Stimulated activated CD4-positive, alpha-beta T cell treated with anti-CD3 and anti-CD28 coated beads, Interleukin-1b, Interleukin-23, amount 100 ng/mL, for 4 hours (primary cell): ENCODE measurements at places on chromosomes 1 and 21.

DNA sequence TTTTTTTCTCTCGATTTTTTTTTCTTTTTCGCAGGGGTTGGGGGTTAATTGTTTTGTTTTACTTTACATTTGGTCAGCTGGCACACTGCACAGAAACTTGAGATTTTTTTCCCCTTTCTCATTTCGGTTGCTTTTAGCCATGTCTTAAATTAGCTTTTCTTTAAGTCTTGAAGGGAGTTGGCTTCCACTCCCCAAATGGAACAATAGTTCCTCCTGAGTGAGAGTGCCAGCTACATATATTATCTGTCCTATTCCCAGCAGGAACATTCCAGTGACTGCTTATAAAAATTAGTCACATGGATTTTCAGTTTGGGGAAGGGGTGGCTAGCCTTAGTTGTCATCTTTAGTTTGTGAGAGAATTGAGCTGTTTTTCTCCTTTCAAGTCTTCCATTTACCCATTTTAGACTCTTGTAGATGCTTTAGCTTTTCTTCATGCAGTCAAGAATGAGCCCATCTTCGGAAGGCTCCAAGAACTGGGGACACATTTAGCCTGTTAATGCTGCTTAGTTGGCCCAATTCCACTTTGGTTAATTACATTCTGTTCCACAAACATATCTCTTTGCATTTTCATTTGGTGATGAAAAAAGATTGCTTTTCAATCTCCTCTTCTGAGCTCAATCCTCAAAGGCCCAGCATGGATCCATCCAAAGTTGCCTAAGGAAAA lies 510.1 kb upstream of the CXADR start:
- no peak for DNase-seq

- DNase-seq: no peak
Measured at GRCh38 chr1:15186846-15187151, 33.3 kb downstream of the TMEM51 start.

GRCh38 chr21:14591882-14592281 lies 45.8 kb upstream of the SAMSN1 start:
- no peak for DNase-seq

DNA sequence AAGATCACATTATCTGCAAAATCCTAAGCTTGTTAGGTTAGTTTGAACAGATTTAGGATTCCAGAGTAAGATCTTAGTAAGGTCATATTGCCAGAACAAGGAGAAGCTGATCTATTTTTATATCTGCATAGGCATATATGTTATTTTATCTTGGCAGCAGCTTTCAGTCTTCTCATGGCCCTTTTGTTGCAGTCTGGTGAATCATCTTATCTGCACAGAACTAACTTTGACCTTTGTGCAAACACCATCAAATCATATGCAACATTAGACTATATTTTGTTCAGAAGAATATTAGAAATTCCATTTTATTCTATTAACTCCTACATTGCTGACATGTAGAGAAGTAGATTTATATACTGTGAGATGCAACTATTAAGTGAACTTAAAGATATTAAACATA lies 107.3 kb downstream of the CLEC20A start:
- no peak for DNase-seq

- DNase-seq: no peak
Measured at GRCh38 chr1:218459450-218459849, 114.3 kb downstream of the TGFB2 start.

GRCh38 chr1:199291022-199291740 lies 652.3 kb downstream of the PTPRC start:
- DNase-seq: no peak

GRCh38 chr1:41356752-41357151 lies 4.5 kb upstream of the FOXO6 start:
- DNase-seq: no peak

- DNase-seq: no peak
Measured at GRCh38 chr1:226021401-226021800, 22.3 kb upstream of the SDE2 start.

- DNase-seq: no peak
Measured at GRCh38 chr1:15974855-15975254, 1.0 kb downstream of the ZBTB17 start.

- no peak for DNase-seq
Measured at GRCh38 chr1:54499360-54500106, 48.5 kb upstream of the ACOT11 start.

GRCh38 chr1:150692720-150693119 lies 4.2 kb downstream of the GOLPH3L start:
- DNase-seq: no peak

- no peak for DNase-seq
Measured at GRCh38 chr1:218813237-218813636, 360.4 kb upstream of the LYPLAL1 start.

- DNase-seq: no peak
Measured at GRCh38 chr1:155073377-155074242, 5.0 kb upstream of the EFNA3 start.

DNA sequence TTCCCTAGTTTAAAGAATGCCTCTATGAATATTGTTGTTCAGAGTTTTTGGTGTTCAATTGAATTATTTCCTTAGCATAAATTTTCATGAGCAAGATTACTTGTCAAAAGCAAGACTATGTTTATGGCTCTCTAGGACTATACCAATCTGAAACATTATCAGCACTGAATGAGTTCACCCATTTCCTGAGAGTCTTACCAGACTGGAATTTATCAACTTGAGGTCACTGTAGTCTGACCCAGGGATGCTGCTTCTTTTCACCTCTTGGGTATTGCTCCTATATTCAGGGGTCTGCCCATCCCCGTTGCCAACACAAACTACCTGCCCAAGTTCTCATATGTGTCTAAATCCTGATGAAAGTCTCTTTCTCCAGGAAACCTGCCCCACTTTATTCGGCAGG lies 42.6 kb downstream of the OPTC start:
- no peak for DNase-seq

DNA sequence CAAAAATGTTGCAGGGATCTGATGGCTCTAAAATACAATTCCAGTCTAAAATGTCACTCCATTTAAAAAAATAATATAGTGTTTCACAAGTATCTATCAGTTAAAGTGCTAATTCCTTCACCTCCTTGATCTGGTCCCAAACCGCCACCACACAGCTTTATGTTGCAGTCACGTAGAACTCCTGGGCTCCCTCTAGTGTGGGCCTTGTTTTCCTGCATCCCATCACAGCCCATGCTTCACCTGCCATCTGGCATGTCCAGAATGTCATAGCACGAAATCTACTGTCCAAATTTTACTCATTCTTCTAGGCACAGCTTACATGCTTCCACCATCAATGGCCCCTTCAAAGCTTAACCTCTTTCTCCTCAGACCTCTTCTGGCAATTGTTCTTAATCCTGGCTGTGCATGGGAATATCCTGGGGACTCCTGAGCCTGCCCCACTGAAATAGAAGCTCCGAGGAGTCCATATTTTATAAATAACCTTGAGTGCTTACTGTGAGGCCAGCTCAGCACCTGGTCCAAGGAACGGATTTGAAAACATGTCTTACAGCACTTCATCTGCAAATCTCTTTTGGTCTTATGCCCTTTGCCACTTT lies 15.5 kb downstream of the FYB2 start:
- no peak for DNase-seq

DNA sequence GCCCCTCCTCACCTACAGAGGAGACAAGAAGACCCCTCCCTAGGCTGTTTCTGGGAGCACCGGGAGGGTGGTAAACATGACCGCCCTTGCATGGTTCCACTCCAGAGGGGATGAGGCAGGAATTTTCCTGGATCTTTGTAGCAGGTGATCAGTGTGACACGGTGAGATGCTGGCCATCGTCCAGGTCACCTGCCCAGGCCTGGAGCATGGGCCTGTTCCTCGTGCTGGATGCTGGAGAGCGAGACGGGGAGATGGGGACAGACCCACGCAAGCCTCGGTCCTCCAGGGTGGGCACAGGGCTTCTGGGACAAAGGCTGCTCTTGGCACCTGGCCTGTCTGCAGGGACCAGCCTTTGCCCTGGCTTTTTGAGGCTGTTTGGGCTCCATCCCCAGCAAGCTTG lies 46.2 kb downstream of the DMRTB1 start:
- DNase-seq: no peak

GRCh38 chr1:89005286-89006151 lies 13.1 kb upstream of the KYAT3 start:
- DNase-seq: no peak

GRCh38 chr1:17798011-17798410 lies 42.9 kb downstream of the ACTL8 start:
- no peak for DNase-seq

DNA sequence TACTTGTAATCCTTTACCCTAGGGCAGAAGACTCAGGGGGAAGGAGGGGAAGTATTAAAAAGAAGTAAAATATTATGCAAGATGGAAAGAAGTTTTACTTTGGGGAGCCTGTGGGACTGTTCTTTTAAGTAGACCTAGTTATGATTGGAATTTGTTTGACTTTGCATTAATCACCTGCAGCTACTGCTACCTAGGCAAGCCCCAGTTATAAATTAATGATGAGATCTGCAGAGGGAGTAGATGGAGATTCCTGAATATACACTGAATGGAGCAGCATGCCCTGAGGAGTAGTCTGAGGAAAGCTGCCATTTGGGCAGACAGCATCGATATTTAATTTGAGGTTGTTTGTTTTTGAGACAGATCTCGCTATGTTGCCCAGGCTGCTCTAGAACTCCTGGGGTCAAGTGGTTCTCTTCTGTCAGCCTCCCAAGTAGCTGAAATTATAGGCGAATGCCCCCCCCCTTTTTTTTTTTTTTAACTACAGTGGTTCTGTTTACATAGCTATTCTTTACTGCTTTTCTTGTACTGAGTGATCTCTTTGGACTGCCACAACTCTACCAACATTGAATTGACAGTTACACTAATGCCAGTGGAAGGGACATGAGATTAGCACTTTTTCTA lies 81.4 kb upstream of the SERTAD4 start:
- no peak for DNase-seq

DNA sequence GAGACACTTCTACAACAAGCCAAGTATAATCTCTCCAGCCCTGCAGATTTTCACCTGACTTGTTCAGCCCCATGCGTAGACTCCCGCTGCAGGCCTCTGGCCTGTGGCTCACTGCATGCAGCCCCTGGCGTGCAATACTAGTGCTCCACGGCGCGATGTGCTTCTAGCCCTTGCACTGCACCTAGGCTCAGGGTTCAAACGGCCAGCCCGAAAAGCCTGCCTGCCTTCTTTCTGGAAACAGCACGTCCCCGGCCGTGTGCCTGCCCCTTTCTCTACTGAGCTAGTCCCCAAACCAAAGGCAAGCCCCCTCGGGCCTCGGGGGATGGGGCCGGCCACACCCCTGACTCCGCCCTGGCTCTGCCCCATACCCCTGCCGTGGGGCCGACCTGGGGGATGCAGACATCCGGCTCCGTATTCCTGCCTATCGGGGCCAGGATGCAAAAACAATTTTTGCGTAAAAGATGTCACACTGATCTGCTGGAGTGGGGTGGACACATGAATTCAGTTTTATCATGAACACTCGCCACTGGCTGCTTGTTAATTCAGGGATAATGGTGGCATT lies 26.3 kb upstream of the TRAPPC10 start:
- no peak for DNase-seq

DNA sequence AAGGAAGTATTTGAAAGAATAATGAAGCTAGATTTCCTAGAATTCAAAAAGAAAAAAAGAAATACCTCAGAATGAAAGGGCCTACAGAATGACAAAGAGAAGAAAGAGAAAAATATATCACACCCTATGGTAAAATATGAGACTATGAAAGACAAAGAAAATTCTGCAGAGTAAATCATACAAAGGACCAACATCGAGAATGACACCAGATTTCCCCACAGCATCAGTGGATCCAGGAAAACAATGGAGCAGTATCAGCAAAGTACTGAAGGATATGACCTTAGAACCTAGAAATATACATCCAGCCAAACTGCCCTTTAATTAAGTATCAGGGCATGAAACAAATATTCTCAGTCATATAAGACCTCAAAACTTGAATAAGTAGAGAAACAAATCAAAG lies 21.2 kb upstream of the IFNAR2 start:
- no peak for DNase-seq

DNA sequence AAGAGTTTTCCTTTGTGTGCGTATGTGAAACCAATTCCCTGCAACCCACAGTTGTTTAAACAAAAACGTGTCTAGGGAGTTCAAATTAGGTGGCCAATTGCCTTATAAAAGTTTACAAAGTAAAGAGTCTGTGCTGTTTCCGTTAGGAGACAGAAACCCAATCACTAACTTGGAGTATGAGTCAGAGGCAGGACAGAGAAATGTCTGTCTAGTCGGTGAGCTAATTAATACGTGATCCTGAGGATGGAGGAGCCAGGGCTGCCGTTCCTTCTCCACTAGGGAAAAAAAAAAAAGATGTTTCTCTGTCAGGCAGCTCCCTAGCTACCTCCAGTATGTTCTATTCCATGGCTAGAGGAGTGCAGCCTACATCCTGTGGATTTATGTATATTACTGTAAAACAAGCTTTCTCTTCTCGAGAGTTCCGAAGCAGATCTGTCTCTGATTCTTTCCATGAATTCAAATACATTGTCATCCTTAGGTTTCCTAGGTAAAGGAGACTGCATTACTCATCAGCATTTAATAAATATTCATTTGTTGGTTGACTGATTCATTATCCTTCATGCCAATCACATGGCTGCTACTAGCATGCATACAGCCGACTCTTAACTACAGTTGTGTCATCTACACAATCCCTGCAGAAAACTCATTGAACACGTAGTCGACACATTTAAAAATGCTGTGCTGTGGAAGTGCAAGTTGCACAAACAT lies 430.6 kb downstream of the KIF26B start:
- DNase-seq: no peak

- DNase-seq: peak; percentile 15
Measured at GRCh38 chr21:33587792-33588484, 546 bp downstream of the DONSON start.

DNA sequence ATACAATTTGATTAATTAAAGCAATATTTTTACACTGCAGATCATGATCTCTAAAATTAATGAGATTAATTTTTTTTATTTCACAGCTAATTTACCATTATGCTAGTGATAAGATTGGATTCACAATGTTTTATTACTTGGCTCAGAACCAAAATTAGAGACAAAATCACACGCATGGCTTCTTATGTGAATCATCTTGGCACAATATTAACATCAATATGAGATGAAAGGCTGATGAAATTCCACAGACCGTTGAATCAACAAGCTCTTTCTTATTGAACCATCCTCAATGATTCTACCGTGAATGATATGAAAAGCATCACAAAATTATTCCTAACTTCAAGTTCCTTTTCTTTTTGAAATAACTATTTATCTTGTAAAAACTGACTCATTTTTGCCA lies 544.9 kb downstream of the KCNT2 start:
- DNase-seq: no peak

DNA sequence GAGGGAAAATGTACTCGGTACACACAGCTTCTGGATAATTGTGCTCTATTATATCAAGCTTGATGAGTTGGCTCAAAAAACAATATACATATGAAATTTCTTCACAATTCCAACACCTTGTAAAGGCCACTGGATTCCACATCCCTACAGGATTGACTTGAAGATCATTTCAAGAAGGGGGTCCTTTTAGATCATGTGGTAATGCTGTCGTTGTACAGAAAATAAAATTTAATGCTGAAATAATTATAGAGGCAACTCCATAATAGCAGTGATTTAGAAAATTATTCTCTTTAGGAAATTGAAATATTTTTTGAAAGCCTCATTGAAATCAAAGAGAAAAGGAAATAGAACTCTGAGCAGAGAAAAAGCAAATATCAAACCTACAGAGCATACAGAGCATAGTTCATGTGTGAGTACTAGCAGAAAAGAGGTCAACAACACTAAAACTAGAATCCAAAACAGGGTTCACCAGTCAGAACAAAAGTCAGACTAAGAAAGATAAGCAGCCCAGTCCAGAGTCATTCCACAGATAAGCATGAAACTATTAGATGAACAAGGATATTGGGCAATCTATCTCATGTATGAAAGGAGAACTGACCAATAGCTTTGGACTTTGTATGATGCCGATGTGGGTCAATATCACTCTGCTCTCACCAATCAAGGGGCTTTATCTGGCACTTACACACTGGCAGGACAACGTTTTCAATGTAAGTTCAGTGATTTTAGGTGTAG lies 79.5 kb upstream of the PALMD start:
- DNase-seq: no peak
